Urinary bladder (tissue), 4 donors: ENCODE measurements at places on chromosomes 2 and 18.

GRCh38 chr2:66872081-66872985 is 437.4 kb downstream of the MEIS1 start:
- no peak for DNase-seq

DNA sequence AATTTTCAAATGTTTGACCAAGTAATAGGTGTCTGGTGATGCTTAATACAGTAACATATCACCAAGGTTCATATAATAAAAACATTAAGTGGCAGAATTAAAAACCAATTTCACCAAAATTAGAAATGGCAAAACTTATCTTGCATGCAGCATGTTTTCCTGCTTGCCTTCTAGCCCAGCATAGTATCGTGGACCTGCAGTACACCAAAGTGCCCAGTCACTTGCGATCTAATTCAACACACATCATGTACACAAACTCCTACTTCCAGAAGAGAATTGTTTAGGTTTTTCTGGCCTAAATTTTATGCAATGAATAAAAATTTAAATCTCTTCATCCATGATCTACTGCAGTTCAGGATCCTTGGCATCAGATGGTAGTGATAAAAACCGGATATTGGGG is 28.9 kb downstream of the LPIN2 start:
- no peak for DNase-seq

- no peak for DNase-seq
Measured at GRCh38 chr18:54251606-54252390, 17.5 kb upstream of the POLI start.

- DNase-seq: no peak
Measured at GRCh38 chr18:26386002-26386401, 159.8 kb downstream of the TAF4B start.

GRCh38 chr18:48833701-48834412 is 116.9 kb downstream of the SMAD7 start:
- DNase-seq: no peak

- DNase-seq: no peak
Measured at GRCh38 chr2:164624316-164624715, 3.0 kb upstream of the GRB14 start.

- no peak for DNase-seq
Measured at GRCh38 chr2:24121469-24121868, 1.7 kb downstream of the PFN4 start.
